ENCODE measurements at places on chromosomes 16 and 17. TPM values are rescaled to one million over a fixed set of nuclear protein-coding genes. Genes with fewer than 3 reads are reported as not detected.

- peak; percentile 12 for DNase-seq
Measured at GRCh38 chr17:61551255-61551742, 39.7 kb downstream of the NACA2 start.

DNA sequence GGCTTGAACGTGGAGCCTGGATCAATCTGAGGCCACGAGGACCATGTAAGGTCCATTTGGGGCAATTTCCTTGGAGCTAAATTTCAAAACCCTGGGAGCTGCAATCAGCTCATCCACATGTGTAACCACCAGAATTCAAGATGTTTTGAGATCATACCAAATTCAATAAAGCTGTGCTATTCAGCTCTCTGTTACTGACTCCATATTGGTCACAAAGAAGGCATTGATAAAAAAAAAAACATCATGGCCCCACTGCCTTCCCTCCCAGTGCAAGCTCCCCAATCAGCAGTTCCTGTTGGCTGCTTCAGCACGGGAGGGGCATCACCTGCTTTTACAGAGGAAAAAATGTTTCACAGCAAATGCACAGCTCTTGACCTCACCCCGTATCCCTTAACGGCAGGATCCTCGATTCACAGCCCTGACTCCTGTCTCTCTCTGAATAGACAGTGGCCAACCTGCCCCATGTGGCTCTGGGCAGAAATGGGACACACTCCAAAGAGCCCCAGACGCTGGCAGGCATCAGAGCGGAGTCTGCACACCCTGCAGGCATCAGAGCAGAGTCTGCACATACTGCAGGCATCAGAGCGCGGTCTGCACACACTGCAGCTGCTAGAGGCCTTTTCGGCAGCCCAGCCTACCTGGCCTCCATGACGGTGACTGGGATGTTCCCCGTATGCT, 37.1 kb downstream of the FANCA start:
- DNase-seq: no peak

Gene PTX4
- total RNA-seq: 0.38 TPM

Gene RNF43
- 2.7 TPM for total RNA-seq

Gene ENPP7
- not detected for total RNA-seq
